ENCODE measurements at places on chromosomes 3 and 15. TPM values are rescaled to one million over a fixed set of nuclear protein-coding genes. Genes with fewer than 3 reads are reported as not detected.

GRCh38 chr3:4703054-4703480, 209.9 kb downstream of the ITPR1 start:
- H3K27me3 ChIP-seq, result no peaks in the 10 kb centered on the region
- H3K4me3 ChIP-seq, result no peak overlapping the region
- no peak for DNase-seq
- peak overlapping the region; percentile 67 for H3K27ac ChIP-seq
- peaks cover 79% of the 10 kb centered on the region for H3K36me3 ChIP-seq

- peaks cover 71% of the 10 kb centered on the region for H3K4me1 ChIP-seq
- peaks cover 18% of the 10 kb centered on the region for H3K36me3 ChIP-seq
- no peak for DNase-seq
These were observed 511.2 kb downstream of the FOXP1 start for GRCh38 chr3:71072287-71072686.

DNA sequence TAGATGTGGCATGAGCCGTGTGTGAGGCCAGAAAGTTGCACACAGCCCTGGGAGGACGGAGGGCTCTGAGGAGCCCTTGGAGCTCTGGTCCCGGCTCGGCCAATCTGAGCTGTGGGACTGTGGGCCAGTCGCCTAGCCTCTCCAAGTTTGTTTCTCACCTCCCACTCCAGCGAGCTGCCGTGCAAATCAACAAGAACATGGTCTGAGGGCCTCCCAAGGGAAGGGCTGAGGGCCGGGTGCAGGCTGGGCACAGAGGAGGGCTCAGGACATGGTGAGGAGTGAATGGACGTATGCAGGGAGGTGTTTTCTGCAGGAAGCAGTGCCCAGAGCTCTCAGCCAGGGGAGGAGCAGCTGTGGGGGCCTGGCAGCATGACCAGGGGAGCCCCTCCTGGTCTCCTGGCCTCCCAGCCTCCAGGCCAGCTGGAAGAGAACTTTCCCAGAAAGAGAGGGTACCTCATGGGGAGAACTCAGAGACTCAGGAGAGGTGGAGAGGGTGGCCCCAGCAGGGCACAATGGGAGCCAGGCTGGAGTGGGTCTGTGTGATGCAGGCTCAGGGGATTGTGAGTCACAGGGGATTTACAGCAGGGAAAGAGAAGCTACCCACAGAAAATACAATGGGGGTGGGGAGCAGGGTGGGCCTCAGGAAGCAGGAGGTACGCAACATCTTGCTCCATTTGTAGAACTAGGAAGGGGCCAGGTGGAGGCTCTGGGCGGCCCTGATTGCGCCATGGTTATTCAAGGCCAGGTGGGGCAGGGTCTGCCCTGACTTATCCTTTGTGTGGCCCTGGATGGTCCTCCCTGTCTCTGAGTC, 24.8 kb downstream of the PSTPIP1 start:
- no peaks in the 10 kb centered on the region for H3K27me3 ChIP-seq
- peaks cover 79% of the 10 kb centered on the region for H3K36me3 ChIP-seq
- H3K27ac ChIP-seq, result peak overlapping the region; percentile 99

The PARP15 gene
- 36.6 TPM for total RNA-seq

Data from activated CD8-positive, alpha-beta T cell treated with anti-CD3 and anti-CD28 coated beads, Interleukin-2, amount 10 ng/mL, durations not matched to agents 7 days and 5 days (primary cell).